ENCODE measurements at places on chromosomes 1 and 21. TPM values are rescaled to one million over a fixed set of nuclear protein-coding genes. Genes with fewer than 3 reads are reported as not detected.

GRCh38 chr1:62597281-62597680, at the start of gene ANGPTL3:
ANGPTL3 (plus strand) TSS chr1:62597520; CDS start chr1:62597567, 47 bp downstream.
- no peak within 1 kb of the TSS for H3K27ac ChIP-seq
- no peaks in the 10 kb centered on the region for H3K4me1 ChIP-seq
- DNase-seq: no peak

Gene LCK
- total RNA-seq: not detected

Gene SPATA46
- not detected for total RNA-seq

- DNase-seq: peak; percentile 46
- peaks cover 17% of the 10 kb centered on the region for H3K27me3 ChIP-seq
- H3K27ac ChIP-seq: no peak overlapping the region
- H3K4me3 ChIP-seq: no peak overlapping the region
- peaks cover 4% of the 10 kb centered on the region for H3K4me1 ChIP-seq
Measured at GRCh38 chr1:31811605-31812004, 4.2 kb downstream of the SPOCD1 start.

Gene AIRE
- not detected for total RNA-seq

Gene RNPEP
- 47.7 TPM for total RNA-seq

- H3K4me1 ChIP-seq: peaks cover 15% of the 10 kb centered on the region
Measured at GRCh38 chr1:232319072-232319471, 310.9 kb downstream of the SIPA1L2 start.

Gene NMNAT1
- total RNA-seq: 9.6 TPM

Gene SYT11
- total RNA-seq: 20.0 TPM

DNA sequence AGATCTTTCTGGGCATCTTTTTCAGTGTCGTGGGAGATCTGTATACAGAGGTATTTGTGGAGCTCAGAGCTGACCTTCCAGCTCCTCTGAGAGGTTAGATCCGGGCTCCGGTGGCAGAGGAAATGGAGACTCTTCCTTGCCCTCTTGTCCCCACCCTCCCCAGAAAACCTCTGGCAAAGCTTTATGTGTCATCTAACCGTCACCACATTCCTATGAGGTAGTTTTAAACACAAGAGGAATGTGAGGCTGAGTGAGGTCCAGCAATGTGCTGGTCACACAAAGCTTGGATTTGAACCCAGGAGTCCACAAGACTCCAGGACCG, 1.2 kb downstream of the CD160 start:
- H3K4me1 ChIP-seq: peaks cover 23% of the 10 kb centered on the region
- H3K27me3 ChIP-seq: peaks cover 9% of the 10 kb centered on the region
- H3K4me3 ChIP-seq: no peak overlapping the region
- DNase-seq: no peak

DNA sequence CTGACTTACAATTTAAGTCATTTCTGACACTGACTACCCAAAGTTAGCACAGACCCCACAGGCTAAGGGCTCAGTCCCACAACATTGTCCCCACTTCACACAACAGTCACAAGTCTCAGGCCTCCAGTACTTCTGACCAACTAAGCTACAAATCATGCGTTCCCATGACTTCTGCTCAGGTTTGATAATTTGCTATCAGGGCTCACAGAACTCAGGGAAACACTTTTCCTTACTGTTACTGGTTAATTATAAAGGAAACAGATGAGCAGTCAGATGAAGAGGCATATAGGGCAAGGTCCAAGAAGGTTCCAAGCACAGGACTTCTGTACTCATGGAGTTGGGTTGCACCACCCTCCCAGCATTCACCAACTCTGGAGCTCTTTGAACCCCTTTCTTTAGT, 151.2 kb upstream of the TNR start:
- H3K4me3 ChIP-seq: no peak overlapping the region
- DNase-seq: no peak
- H3K36me3 ChIP-seq: peaks cover 13% of the 10 kb centered on the region
- no peaks in the 10 kb centered on the region for H3K27me3 ChIP-seq

DNA sequence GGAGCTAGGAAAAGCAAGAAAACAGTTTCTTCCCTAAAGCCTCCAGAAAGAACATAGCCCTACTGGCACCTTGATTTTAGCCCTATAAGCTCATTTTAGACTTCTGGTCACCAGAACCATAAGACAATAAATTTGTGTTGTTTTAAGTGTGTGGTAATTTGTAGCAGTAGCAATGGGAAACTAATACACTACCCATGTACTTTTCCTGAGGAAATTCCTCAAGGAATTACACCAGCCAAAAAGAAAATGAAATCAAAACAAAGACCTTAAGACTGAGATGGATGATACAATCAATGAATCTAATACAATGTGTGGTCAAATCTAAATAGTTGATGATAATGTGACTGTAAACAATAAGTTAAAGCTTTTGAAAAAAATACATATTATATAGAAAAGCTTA, 11.8 kb downstream of the VAMP4 start:
- H3K27ac ChIP-seq: no peak overlapping the region
- H3K27me3 ChIP-seq: no peaks in the 10 kb centered on the region
- peaks cover 3% of the 10 kb centered on the region for H3K4me1 ChIP-seq
- no peak for DNase-seq

Gene SLC6A17
- 0.14 TPM for total RNA-seq

GRCh38 chr1:230401763-230402294, 24.3 kb downstream of the PGBD5 start:
- peak overlapping the region; percentile 81 for H3K27ac ChIP-seq
- H3K4me1 ChIP-seq: peaks cover 21% of the 10 kb centered on the region
- DNase-seq: no peak
- H3K27me3 ChIP-seq: no peaks in the 10 kb centered on the region

Gene CASQ1
- total RNA-seq: 0.16 TPM

- no peak overlapping the region for H3K4me3 ChIP-seq
- no peaks in the 10 kb centered on the region for H3K27me3 ChIP-seq
- no peak for DNase-seq
- peaks cover 3% of the 10 kb centered on the region for H3K36me3 ChIP-seq
- H3K4me1 ChIP-seq: peaks cover 47% of the 10 kb centered on the region
Measured at GRCh38 chr1:54257876-54258275, 57.9 kb downstream of the MRPL37 start.

Gene OR2T35
- not detected for total RNA-seq

GRCh38 chr1:26838474-26839338, 12.2 kb downstream of the ZDHHC18 start:
- H3K27me3 ChIP-seq: no peaks in the 10 kb centered on the region
- H3K36me3 ChIP-seq: peaks cover 19% of the 10 kb centered on the region
- no peak overlapping the region for H3K4me3 ChIP-seq
- DNase-seq: no peak
- no peak overlapping the region for H3K27ac ChIP-seq

- H3K4me3 ChIP-seq: no peak overlapping the region
- H3K4me1 ChIP-seq: peaks cover 46% of the 10 kb centered on the region
- peaks cover 12% of the 10 kb centered on the region for H3K36me3 ChIP-seq
- H3K27me3 ChIP-seq: no peaks in the 10 kb centered on the region
- no peak for DNase-seq
Measured at GRCh38 chr1:156097499-156098178, 15.4 kb upstream of the MEX3A start.

GRCh38 chr1:31010086-31010989, 55.2 kb downstream of the PUM1 start:
- H3K4me3 ChIP-seq: no peak overlapping the region
- H3K27ac ChIP-seq: no peak overlapping the region
- peaks cover 52% of the 10 kb centered on the region for H3K4me1 ChIP-seq
- no peak for DNase-seq

Gene KCNK1
- 0.56 TPM for total RNA-seq

GRCh38 chr1:36961062-36961615, 73.2 kb downstream of the GRIK3 start:
- no peak for DNase-seq
- H3K27me3 ChIP-seq: peaks cover 29% of the 10 kb centered on the region
- H3K4me3 ChIP-seq: no peak overlapping the region
- H3K36me3 ChIP-seq: no peaks in the 10 kb centered on the region
- no peaks in the 10 kb centered on the region for H3K4me1 ChIP-seq

DNA sequence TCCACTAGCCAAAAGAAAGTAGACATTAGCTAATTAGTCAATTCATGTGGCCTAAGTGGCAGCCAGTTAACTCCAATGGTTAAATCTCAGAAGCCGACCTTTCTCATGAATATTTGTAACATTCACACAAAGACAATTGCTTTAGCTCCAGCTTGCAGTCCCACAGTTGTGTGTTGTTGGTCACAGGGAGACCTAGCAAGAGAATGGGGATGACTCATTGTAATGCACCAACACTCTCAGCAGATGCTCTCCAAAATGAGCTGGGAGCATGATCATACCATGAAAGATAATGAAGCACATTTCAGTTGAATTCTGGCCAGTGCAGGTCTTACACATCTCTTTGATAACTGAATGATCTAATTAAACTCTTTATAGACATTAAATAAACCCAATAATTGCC, 160.4 kb downstream of the HLX start:
- no peak overlapping the region for H3K27ac ChIP-seq
- H3K36me3 ChIP-seq: no peaks in the 10 kb centered on the region
- no peak overlapping the region for H3K4me3 ChIP-seq

DNA sequence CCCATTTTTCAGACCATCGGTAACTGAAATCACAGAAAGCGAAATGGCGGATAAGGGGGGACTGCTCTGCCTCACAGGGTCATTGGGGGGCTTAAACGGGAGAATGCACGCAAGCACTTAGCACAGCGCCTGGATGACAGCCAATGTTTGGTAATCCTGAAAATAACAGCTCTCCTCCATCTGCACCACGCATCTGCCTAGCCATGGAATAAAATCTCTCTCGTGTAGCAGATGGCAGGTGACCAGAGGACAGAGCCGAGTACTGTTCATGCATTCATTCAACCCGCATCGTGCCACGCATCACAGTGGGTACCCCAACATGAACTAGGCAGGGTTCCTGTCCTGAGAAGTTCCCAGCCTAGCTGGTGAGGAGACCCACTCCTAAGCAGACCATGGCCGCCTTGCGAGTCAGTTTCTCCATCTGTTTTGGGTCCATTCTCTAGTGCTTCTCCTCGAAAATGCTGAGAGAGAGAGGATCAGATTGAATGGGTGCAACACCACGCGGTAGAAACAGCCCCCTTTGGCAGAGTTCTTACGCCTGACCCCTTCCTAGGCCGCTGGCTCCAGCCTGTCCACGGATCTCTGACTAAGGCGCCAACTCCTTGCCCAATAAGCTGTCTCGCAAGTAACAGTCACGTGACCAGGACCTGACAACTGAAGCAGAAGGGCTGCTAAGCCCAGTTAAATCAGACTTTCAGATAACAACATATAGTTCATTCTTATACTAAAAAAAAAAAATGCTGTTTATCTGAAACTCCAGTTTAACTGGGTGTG, 7.3 kb downstream of the SLC1A7 start:
- peaks cover under 1% of the 10 kb centered on the region for H3K4me1 ChIP-seq
- no peak overlapping the region for H3K4me3 ChIP-seq
- peaks cover 3% of the 10 kb centered on the region for H3K36me3 ChIP-seq
- H3K27me3 ChIP-seq: no peaks in the 10 kb centered on the region
- H3K27ac ChIP-seq: no peak overlapping the region

DNA sequence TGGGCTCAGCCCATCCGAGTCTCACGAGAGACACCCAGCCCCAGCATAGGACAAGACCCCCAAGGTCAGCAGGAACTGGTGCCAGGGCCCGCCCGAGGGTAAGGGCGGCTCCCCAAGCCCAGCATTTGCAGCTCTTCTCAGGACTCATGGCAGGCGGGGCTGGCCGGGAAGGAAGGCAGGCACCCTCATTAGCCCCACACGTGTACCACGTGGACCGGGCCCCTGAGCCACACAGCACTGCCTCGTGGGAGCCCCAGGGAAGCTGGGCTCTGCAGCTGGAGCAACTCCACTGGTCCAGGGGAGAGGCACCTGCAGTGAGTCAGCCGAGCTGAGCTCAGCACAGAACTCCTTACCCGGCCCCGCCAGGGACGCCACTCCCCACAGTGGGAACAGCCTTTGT, 97.7 kb upstream of the IFFO2 start:
- no peak for DNase-seq
- no peak overlapping the region for H3K4me3 ChIP-seq
- no peak overlapping the region for H3K27ac ChIP-seq
- peaks cover 17% of the 10 kb centered on the region for H3K27me3 ChIP-seq
- H3K4me1 ChIP-seq: peaks cover 21% of the 10 kb centered on the region
- H3K36me3 ChIP-seq: no peaks in the 10 kb centered on the region

Gene OTUD3
- 23.3 TPM for total RNA-seq

DNA sequence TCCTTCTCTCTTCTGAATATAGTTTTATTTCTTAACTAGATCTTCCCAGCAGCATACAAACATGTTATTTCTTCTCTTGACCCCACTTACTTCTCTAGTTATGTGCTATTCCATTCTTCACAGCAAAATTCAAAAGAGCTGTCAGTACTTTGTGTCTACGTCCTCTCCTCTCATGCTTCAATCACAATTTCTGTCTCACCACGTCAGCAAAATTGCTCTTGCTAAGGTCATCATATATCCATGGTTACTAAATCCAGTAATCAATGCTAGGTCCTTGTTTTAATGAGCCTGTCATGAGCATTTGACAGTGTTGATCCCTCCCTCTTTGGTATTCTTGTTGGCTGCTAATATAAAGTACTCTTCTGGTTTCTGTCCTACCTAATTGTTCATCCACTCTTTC, 214.2 kb downstream of the DENND1B start:
- no peaks in the 10 kb centered on the region for H3K4me1 ChIP-seq
- no peak overlapping the region for H3K27ac ChIP-seq

DNA sequence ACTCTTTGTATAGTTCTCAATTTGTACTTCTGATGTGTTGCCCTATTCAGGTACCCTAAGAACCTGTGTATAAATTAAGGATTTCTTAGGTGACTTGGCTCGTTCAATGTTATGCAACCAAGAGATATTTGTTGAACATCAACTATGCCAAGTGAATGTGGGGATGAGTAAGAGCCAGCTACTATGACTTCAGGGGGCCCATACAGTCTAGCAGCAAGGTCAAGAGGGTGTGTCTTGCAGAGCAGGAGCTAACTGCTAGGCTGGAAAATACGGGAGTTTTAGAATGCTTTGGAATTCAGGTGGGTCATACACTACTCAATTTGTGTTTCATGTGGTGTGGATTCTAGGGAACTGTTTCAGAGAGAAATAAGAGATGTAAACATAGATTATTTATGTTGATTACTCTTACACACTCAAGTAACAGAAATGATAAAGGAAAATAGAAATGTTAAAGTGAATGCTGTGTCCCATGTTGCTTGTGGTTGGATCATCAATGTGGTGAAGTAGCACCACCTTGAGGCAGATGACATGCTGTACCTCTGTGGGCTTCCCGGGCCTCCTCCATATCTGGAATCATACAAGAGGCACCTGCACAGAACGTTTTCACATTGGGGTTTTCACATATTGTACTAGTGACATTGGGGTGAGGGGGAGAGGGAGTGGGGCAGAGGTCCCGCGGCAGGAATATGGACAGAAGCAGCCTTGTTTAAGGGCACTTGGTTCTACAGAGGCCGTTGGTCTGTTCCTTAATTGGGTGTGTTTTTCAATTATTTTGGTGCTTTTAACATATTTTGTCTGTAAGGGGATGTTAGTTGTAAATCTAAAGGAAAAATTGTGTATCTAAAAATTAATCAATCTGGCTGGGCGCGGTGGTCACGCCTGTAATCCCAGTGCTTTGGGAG, 12.4 kb downstream of the ARPC5 start:
- H3K4me3 ChIP-seq: no peak overlapping the region
- DNase-seq: peak; percentile 29
- peaks cover under 1% of the 10 kb centered on the region for H3K36me3 ChIP-seq
- H3K27ac ChIP-seq: no peak overlapping the region
- H3K4me1 ChIP-seq: no peaks in the 10 kb centered on the region
